Activated CD4-positive, alpha-beta T cell treated with anti-CD3 and anti-CD28 coated beads for 36 hours (primary cell): ENCODE measurements at places on chromosomes 2 and 18. TPM values are rescaled to one million over a fixed set of nuclear protein-coding genes. Genes with fewer than 3 reads are reported as not detected.
A peak's percentile ranks its signal among the peaks of the same experiment; 100 is the strongest.

DNA sequence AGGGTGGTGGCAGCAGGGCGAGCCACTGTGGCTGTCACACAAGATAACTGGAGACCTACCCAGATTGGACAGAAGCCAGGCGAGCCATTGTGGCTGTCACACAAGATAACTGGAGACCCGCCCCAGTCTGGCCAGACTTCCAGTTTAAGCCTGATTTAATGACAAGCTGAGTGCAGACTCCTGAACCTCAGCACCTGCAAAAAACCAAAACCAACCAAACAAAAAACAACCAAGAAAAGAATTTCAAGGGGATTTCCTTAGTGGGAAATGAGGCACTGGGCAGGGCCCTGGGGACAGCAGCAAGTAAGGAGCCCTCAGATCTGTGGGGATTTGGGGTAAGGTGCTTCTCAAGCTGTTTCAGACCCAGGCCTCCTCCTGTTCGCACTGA is 95.2 kb upstream of the BOD1L2 start:
- H3K27me3 ChIP-seq = peaks cover 2% of the 10 kb centered on the region
- H3K4me1 ChIP-seq = no peaks in the 10 kb centered on the region
- DNase-seq = no peak
- no peak overlapping the region for H3K4me3 ChIP-seq

Gene MMADHC
- 94.7 TPM for total RNA-seq

GRCh38 chr2:157746234-157746950 is 117.7 kb upstream of the ACVR1C start:
- no peak for DNase-seq
- H3K36me3 ChIP-seq = peaks cover 28% of the 10 kb centered on the region
- H3K4me3 ChIP-seq = no peak overlapping the region
- H3K4me1 ChIP-seq = peaks cover 28% of the 10 kb centered on the region

GRCh38 chr2:141142025-141142424 is 988.8 kb downstream of the LRP1B start:
- no peak overlapping the region for H3K27ac ChIP-seq
- H3K36me3 ChIP-seq = no peaks in the 10 kb centered on the region
- no peak for DNase-seq

DNA sequence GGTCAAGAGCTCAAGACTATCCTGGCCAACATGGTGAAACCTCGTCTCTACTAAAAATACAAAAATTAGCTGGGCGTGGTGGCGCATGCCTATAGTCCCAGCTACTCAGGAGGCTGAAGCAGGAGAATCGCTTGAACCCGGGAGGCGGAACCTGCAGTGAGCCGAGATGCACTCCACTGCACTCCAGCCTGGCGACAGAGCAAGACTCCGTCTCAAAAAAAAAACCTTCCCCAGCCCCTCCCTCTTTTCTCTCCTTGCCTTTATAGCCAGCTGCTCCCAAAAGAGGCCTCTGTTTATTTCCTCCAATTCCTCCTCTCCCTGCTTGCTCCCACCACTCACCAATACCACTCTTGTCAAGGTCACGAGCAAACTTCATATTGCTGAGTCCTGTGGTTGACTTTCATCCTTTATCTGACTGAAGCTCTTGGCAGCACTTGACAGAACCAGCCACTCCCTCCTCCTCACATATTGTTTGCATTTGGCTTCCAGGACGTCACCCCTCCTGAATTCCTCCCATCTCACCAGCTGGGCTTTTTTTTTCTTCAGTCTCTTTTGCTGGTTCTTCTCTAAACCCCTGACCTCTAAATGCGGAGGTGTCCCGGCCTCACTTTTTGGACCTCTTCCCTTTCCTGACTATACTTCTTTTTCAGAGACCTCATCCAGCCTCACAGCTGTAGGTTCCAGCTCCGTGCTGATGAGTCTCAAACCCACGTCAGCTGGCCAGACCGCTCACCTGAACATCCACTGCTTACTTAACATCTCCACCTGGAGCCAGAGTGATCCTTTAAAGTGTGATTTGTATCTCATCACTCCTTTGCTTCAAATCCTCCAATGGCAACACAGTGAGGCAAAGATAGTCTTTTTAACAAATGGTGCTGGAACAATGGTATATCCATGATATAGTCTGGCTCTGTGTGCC is 84.6 kb upstream of the CAB39 start:
- peaks cover 2% of the 10 kb centered on the region for H3K36me3 ChIP-seq
- peak overlapping the region; percentile 24 for H3K27ac ChIP-seq
- H3K4me1 ChIP-seq = peaks cover 23% of the 10 kb centered on the region
- peak overlapping the region; percentile 0 for H3K4me3 ChIP-seq
- no peaks in the 10 kb centered on the region for H3K27me3 ChIP-seq
- DNase-seq = no peak

Gene LRP1B
- not detected for total RNA-seq

DNA sequence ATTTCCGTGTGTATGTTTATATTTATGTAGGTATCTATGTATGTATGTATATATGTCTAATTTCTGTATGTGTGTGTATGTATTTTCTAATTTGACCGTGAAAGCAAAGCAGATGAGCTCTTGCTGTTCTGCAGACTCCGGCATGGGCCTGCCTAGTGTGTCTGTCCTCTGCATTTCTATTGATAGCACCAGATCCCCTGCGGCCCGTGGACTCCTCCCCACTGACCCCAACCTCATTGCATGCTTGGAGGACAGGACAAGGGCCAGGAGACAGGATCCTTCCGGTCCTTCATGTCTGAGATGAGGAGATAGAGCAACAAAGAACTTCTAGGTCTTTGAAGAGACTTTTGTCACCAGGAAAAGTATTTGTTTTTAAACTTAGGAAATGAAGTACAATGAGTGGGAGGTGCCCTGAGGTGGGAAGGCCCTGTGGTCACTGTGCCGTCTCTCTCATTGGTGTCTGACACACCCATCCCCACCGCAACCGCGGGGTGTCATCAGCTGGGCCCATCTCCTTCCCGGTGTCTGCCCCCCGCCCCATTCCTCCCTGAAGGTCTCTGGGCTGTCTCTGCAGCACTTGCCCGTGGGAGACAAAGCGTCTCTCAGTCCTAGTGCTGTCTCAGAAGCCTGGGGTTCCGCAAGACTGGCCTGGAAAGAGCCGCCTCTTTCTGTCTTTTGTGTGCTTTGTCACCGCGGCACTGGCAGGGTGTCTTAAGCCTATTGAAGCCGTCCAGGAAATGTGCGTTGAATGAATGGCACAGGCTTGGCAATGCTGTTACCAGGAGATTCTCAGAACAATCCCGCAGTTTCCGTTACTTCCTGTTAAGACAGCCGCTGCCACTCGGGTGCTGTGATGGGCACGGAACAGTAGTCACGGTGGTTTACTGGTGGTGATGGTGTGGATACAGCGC is 216.4 kb downstream of the AGAP1 start:
- no peaks in the 10 kb centered on the region for H3K4me1 ChIP-seq
- H3K27me3 ChIP-seq = peaks cover 2% of the 10 kb centered on the region

- H3K4me3 ChIP-seq = no peak overlapping the region
- DNase-seq = no peak
- H3K4me1 ChIP-seq = no peaks in the 10 kb centered on the region
- H3K27ac ChIP-seq = no peak overlapping the region
Observed at GRCh38 chr18:27130065-27130630, 55.0 kb downstream of the CHST9 start.

Gene ASIC4
- total RNA-seq = not detected

- no peaks in the 10 kb centered on the region for H3K4me1 ChIP-seq
- no peak overlapping the region for H3K4me3 ChIP-seq
- peaks cover 16% of the 10 kb centered on the region for H3K36me3 ChIP-seq
- no peak for DNase-seq
- H3K27ac ChIP-seq = no peak overlapping the region
Observed at GRCh38 chr2:65046633-65047407, 9.4 kb upstream of the CEP68 start.

DNA sequence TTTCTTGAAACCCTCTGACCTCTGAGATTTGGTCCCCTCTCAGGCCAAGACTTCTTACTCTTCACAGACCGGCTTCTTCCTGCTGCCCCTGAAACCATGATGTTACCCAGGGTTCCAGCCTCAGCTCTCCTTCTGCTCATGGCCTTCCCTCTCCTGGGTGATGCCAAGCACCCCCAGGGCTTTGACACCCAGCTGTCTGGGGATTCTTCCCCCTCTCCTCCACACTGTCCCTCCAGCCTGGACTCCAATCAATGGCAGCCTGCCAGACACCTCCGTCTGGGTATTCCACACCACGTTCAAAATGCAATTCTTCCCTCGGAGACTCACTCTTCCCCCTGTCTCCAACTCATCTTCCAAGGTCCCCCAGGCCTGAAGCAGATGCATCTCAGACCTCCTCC is 25.0 kb downstream of the SPP2 start:
- DNase-seq = no peak
- no peaks in the 10 kb centered on the region for H3K27me3 ChIP-seq
- H3K4me1 ChIP-seq = peaks cover 10% of the 10 kb centered on the region
- H3K4me3 ChIP-seq = no peak overlapping the region
- H3K36me3 ChIP-seq = no peaks in the 10 kb centered on the region
- H3K27ac ChIP-seq = no peak overlapping the region

- H3K27me3 ChIP-seq = peaks cover 35% of the 10 kb centered on the region
- no peak for DNase-seq
- no peak overlapping the region for H3K27ac ChIP-seq
- peaks cover 11% of the 10 kb centered on the region for H3K36me3 ChIP-seq
Observed at GRCh38 chr2:72895154-72895553, 7.9 kb downstream of the SPR start.

Gene ARPC2
- 632 TPM for total RNA-seq

GRCh38 chr2:109423556-109424359 is 190.0 kb downstream of the SEPTIN10 start:
- no peaks in the 10 kb centered on the region for H3K27me3 ChIP-seq
- no peak overlapping the region for H3K27ac ChIP-seq
- DNase-seq = no peak
- H3K36me3 ChIP-seq = no peaks in the 10 kb centered on the region
- no peaks in the 10 kb centered on the region for H3K4me1 ChIP-seq

GRCh38 chr2:231541645-231542044 is 11.4 kb upstream of the NMUR1 start:
- no peaks in the 10 kb centered on the region for H3K27me3 ChIP-seq
- no peak overlapping the region for H3K4me3 ChIP-seq
- DNase-seq = peak; percentile 58
- H3K36me3 ChIP-seq = peaks cover 5% of the 10 kb centered on the region
- no peak overlapping the region for H3K27ac ChIP-seq
- H3K4me1 ChIP-seq = peaks cover 15% of the 10 kb centered on the region

DNA sequence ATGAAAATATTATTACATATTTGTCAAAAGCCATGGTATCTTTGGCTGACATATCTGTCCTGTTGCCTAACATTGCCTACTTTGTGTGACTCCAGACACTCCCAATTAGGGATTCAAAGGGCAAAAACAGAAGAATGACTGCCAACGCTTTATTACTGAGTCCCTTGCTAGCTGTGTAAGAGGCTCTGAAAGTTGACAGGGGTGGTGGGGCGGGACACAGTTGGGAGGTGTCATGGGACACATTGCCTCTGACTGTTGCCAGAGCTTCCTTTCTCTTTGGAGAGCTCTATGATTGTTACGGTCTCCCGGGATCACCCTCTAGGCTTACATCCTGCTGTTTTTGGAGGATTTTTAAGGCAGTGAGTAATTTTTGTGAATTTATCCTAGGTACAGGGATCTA is 249.6 kb upstream of the ACVR2A start:
- H3K27ac ChIP-seq = no peak overlapping the region
- H3K4me3 ChIP-seq = no peak overlapping the region
- H3K4me1 ChIP-seq = no peaks in the 10 kb centered on the region
- H3K27me3 ChIP-seq = no peaks in the 10 kb centered on the region

- H3K27me3 ChIP-seq = peaks cover 14% of the 10 kb centered on the region
- H3K27ac ChIP-seq = no peak overlapping the region
- no peak overlapping the region for H3K4me3 ChIP-seq
- no peak for DNase-seq
- no peaks in the 10 kb centered on the region for H3K36me3 ChIP-seq
Observed at GRCh38 chr2:68377137-68377780, 12.2 kb downstream of the PLEK start.

Gene SLC11A1
- total RNA-seq = 0.05 TPM
